ENCODE measurements at places on chromosomes 4 and X.
A peak's percentile ranks its signal among the peaks of the same experiment; 100 is the strongest.

GRCh38 chr4:150329373-150329772 is 251.1 kb downstream of the DCLK2 start:
- DNase-seq = no peak

DNA sequence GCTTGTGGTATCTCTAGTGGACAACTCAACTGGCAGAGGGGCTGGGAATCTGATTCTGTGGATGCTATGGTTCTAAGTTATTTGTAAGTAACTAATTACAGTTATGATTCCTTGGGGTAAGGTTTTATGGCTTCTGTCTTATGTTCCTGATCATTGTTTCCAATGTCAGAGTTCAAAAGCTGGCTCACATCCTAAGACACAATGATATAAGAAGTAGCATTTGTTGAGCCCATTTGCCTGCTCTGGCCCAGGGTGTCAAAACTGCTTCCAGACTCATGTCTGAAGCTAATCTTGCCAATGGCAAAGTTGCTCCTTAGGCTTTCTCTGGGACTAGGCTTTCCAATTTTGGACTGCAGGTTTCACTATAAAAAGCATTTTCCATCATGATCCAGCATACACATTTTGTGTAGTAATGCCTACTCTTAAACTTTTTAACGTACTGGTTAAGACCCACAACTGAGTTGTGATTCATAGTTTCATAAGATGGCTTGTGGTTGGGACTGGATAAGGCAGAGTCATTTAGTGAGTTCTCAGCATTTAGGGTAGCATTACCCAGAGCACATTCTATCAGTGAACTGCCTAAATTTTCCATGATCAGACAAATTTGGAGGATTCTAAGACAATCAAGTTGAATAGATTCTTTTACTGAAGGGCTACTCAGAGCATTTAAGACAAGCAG is 50.0 kb downstream of the CCNI start:
- no peak for DNase-seq

GRCh38 chrX:17655211-17656034 is 81.9 kb upstream of the SCML1 start:
- no peak for DNase-seq

DNA sequence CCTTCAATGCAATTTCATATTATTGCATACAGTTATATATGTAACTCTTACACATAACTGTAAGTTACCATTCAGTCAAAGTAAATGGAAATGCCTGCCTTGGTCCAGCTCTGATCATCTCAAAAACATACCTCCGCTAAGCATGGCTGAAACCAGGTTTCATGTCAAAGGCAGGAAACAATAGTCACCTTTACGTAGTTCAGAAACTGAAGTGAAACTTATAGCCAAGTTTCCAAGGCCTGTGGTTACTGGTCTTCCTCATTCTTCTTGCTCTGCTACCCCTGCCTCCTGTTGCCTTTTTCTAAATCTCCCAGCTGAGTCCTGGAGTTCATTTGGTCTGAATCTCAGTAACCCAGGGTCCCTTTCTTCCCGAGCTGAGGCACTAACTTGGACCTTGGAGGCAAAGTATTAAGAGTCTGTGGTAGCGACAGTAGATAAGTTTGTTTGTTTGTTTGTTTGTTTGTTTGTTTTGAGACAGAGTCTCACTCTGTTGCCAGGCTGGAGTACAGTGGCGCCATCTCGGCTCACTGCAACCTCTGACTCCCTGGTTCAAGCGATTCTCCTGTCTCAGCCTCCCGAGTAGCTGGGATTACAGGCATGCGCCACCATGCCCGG is 30.8 kb downstream of the DAPP1 start:
- peak; percentile 75 for DNase-seq

DNA sequence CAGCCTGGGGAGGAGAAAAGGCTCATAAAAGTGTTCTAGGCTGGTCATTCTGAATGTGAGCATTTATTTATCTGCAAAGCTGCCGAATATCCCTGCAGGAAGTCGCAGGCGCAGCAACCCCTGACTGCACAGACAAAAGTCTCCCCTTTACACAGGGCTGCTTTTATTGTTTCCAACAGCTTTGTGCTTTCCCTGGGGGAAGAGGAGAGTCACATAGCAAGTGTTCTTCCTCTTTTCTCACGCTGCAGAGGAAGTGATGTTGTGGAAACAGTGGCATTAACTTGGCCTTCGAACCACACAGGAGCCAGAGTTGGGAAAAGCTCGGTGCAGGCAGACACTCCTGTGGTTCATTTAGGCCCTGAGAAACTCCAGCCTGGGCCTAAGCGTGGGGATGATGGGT is 81.5 kb upstream of the BCOR start:
- DNase-seq = no peak

DNA sequence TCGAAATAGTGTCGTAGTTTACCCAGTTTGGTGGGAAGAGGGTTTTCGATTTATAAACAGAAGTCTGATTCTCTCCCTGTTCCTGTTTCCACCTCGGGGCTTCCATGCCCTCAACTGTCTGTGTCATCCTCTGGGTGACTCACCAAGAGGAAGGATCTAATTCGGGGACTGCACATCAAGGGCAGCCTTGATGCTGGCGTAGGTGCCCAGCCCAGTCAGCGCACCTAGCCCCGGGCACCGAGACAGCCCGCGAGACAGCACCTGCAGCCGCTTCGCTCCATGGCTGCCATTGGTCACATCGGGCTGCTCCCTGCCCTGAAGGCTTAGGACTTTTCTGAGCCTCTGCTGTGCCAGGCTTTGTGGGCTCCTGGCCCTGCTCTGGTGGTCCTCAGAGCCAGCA is 7.7 kb downstream of the ABCD1 start:
- no peak for DNase-seq

- no peak for DNase-seq
These were observed 107.7 kb downstream of the PHEX start for GRCh38 chrX:22139822-22140221.

GRCh38 chr4:62474802-62475201 is 1274.7 kb downstream of the ADGRL3 start:
- DNase-seq = no peak

- no peak for DNase-seq
These were observed 29.0 kb downstream of the COQ2 start for GRCh38 chr4:83255584-83255983.

- no peak for DNase-seq
These were observed 111.8 kb upstream of the MAP3K15 start for GRCh38 chrX:19627081-19627480.

DNA sequence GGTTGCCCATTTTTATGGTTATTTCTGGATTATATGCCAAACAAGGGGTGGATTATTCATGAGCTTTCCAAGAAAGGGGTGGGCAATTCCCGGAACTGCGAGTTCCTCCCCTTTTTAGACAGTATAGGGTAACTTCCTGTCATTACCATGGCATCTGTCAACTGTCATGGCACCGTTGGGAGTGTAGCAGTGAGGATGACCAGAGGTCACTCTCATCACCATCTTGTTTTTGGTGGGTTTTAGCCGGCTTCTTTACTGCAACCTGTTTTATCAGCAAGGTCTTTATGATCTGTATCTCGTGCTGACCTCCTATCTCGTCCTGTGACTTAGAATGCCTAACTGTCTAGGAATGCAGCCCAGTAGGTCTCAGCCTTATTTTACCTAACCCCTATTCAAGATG is 57.6 kb downstream of the SH3KBP1 start:
- DNase-seq = no peak

GRCh38 chrX:102154900-102155805 is 624 bp downstream of the BEX5 start:
- DNase-seq = no peak

GRCh38 chr4:174538123-174538875 is 16.0 kb upstream of the HPGD start:
- DNase-seq = peak; percentile 3

- DNase-seq = no peak
These were observed 10.4 kb downstream of the ACOT9 start for GRCh38 chrX:23732704-23733103.

DNA sequence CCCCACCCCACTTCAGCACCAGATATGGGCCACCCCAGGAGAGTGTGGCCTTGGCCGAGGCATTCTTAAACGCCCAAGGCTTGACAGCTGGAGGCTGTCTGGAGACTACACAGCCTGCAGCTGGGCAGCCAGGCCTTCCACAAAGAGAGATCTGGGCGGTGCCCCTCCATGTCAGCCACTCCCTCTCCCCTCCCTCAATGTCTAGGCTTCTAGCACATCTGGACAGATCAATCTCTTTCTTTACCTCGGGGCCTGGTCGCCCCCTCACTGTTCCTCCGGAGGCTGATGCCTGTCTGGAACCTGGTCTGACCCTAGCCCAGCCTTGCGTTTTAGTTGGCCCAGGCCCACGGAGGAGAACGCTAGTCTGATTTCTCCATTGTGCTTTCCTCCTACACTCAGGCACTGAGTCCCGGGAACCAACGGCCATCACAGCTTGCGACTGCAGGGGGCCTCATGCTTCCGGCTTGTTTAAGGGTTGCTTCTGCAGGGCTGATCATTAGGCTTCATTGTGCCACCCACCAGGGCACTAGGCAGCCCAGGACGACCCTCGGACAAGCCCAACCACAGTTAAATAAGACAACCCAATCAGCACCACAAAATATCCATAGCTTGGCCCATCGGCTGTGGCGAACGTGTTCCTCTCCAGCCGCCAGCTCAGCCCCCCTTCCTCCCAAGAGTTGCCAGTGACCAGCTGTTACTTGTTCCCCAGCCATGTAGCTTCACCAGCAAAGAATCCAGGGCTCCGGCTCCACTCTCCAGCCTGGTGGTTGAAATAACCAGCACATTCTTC is 200.6 kb downstream of the BCOR start:
- DNase-seq = no peak

GRCh38 chrX:121802881-121803412 is 755.5 kb downstream of the GLUD2 start:
- no peak for DNase-seq

DNA sequence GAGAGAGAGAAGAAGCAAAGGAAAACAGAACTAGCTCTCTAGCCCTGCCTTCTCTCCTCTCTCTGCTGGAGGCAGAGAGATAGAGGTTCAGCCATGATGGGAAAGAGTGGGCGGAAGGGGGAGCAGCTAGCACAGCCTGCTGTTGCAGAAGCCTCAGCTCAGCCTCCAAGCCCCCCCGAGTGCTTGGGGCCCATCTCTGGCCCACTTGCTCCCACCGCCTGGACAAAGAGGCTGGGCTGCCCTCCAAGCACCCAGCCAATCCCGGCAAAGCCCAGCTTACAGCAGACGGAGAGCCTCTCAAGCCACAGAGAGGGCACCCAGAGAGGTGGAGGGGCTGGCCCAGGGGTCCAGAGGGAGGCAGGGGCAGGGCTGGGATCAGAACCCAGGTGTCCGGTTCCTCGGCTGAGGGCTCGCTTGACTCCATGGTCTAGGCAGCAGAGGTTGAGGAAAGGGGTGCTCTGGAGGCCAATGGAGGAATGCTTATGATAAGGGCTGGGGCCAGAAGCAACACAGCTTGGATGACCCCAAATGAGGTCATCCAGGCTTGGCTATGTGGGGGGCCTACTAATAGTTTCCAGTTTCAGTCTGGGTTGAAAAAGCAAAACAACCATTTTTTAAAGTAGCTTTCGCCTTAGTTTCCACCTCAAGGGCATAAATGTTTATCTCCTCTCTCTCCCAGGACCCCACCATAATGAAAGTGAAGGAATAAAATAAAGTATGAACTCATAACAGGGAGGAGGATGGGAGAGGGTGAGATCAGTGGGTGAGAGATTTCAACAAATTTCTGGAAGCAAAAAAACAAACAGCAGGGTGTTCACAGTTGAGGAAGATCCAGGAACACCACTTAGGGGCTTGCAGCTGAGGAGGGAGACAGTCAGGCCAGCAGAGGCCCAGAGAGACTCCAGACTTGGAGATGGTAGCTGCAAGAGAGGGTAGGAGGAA is 24.9 kb upstream of the IQSEC2 start:
- no peak for DNase-seq

- no peak for DNase-seq
These were observed 1.4 kb downstream of the IL9R start for GRCh38 chrX:155998761-155999510.

DNA sequence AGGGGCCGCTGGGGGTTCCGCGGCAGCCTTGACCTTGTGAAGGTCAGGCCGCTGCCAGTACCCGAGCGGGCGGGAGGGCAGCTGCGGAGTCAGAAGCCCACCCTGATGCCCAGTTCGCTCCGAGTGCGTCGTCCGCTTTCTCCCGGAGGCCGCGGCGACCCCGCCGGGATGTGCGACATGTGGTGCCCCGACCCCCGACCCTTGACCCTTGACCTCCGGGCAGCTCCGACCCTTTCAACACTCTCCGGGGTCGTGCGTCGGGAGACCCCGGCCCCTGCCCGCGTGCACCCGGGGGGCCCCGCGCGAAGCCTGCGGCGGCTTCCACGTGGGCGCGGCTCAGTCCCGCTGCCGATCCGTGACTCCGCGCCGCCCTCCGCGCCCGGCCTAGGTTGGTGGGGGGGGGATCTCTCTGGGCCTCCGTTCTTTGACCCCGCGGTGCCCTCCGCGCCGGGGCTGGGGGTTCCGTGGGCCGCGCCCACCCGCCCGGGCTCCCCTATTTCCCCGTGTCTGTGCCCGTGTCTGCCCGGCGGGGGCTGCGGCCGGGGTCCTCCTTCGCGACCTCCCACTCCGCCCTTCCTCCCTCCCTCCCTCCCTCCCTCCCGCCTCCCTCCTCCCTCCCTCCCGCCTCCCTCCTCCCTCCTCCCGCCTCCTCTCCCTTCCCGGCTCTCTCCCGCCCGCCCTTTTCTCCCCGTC is 609 bp upstream of the SLC25A6 start:
- no peak for DNase-seq

DNA sequence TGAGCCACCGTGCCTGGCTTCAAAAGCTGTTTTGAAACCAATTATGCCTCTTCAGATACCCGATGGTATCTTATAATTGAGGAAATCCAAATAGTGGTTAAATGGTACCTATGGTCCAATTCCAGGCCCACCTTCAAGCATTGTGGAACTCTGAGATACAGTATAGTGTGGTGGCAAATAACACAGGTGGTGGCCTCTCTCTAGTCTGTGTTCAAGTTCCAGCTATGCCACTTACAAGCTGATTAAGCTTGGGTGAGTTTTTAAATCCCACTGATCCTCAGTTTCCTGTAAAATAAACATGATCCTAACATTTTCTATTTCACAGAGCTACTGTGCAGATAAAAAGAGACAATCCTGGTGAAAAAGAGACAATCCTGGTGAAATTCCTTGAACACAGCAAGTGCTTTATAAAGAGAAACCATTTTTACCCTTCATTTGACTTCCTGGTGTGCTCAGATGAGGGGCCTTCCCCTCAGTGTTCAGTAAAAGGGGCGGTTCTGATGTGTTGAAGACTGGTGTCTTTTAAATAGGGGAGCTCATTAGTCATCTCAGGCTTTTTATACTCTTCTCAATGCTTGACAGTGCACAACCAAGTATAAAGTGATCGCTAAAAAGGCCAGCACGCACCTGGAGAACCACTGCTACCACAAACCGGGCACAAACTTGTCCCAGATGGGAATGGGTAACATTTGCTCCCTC is 30.8 kb upstream of the CD40LG start:
- peak; percentile 6 for DNase-seq

DNA sequence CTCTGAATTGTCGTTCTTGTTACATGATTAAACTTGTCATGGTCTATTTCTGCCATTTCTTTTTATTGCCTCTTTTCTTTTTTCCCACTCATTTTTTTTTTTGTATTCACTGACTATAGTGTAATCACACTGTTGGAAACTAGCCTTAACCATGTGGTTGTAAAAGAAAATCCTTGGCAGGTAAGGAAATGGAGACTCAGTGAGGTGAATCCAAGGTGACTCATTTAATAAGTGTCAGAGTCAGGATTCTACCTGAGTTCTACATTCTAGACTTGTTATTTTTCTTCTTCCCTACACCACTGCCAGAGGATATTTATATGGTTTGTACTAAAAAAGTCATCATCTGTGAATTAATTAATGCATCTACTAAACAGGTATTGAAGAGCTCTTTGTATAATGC is 152.2 kb downstream of the CBLL2 start:
- DNase-seq = no peak

- DNase-seq = no peak
These were observed 97.5 kb downstream of the TAB3 start for GRCh38 chrX:30791296-30792278.

- peak; percentile 75 for DNase-seq
These were observed 720 bp downstream of the RPL10 start for GRCh38 chrX:154398668-154399526.

Measured in stimulated activated naive B cell treated with anti-CD40 and anti-IgM and Interleukin-4, amounts not matched to agents 10 μg/mL and 1 μg/mL and 100 μg/mL, for 72 hours (primary cell).